ENCODE measurements at places on chromosomes 2 and 18. TPM values are rescaled to one million over a fixed set of nuclear protein-coding genes. Genes with fewer than 3 reads are reported as not detected.

Gene RNF125
- 38.2 TPM for total RNA-seq

Gene HAAO
- not detected for total RNA-seq

Gene COL6A3
- total RNA-seq: 2.1 TPM

Gene SAP130
- 30.2 TPM for total RNA-seq

Gene CDH20
- not detected for total RNA-seq

Gene SERPINB2
- 1.2 TPM for total RNA-seq

Gene TMEM182
- 3.9 TPM for total RNA-seq

Gene TRAF3IP1
- total RNA-seq: 11.0 TPM

Gene PSTPIP2
- 14.0 TPM for total RNA-seq

DNA sequence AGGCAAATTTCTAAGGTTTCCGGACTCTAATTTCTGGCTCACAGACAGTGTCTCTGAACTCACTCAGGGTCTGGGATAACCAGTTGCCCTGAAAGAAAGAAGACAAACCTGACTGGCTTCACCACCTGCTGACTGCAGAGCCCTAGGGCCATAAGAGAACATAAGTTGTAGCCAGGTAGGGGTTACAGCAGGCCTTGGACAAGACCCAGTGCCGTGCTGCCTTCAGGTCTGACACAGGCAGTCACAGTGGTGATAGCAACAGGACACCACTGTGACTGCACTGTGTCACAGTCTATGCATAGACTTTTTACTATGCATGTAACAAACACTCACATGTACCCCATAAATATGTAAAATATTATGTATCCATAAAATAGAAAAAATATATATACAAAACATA is 508.5 kb downstream of the PID1 start:
- DNase-seq: no peak

DNA sequence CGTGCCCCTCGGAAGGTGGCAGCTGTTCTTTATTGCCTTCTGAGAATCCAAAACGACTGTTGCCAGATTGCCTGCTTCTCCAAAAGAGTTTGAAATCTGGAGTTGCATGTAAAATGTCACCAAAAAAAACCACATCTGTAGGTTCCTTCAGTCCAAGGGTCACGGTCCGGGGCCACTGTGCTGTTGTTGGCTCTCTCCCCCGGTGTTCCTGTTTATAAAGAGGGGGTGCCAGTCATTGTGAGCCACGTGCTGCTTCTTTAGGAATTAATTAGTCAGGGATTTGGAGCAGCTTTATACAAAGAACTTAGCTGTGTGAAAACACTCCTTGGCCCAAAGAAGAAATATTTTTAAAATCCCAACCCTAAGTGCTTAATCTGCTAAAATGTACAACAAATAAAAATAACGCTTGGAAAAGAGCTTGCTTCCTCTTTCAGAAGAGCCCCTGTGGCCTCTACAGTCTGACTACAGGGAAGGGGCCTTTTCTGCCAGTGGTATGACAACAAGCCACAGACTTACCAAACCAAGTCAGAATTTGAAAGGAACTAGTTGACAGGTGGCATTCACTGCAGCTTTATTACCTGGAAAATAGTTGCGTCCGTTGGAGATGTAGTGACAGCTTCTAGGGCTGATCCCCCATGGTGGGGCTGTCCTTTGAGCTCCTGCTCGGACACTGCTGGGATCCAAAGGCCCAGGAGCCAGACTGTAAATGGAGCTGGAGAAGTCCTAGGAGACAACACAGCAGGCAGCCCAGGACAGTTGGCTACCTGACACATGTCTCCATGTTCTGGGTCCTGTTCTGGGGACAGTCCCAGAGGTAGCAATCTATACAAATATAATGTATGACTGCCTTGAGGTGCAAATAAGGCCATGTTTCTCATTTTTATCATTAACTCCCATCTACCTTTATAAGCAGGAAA is 84.5 kb upstream of the SLC1A4 start:
- no peak for DNase-seq

DNA sequence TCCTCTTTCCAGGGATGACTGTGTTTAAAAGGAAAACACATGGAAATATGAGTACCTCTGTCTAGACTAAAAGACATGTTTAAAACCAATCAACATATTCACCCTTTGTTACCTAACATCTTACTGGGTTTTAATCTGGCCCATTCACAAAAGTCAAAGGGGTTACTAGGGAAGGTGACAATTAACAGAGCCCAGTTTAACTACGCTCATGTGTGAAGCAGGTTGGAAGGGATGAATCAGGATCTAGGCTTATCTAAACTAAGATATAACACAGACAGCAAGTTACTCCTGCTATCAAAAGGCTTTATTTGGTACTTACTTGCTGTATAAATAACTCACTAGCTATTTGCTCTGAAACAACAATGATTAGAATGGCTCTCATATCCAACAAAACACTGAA is 337.0 kb downstream of the NCKAP5 start:
- DNase-seq: no peak

DNA sequence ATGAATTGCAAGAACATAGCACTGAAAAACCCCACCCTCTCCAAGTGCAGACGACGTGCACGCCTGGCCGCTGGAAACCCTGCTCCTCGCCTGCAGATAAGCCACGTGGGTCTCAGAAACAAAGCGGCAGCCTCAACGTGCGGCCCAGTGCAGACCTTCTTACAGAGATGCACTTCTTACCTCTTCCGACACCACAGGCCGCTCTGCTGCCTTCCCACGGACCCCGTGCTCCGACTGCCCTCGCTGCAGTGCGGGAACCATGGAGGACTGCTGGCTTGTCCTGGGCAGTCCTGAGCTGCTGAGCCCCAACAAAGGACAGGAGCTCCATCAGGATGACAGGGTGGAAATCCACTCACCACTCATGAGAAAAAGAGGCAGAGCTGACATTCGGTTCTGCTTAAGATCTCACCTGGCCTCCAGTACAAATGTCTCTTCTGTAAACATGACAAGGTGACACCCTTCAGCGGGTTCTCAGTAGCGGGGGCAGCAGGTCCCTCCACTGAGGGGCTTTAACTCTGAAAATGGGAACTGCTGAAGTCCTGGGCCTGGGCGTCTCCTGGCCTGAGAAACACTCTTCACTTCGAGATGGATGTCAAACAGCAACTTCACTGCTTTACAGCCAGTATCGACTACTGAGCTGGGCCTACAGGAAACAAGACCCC is 6.2 kb downstream of the COPS9 start:
- no peak for DNase-seq

GRCh38 chr2:68775272-68775842 is 40.7 kb downstream of the ARHGAP25 start:
- DNase-seq: no peak

GRCh38 chr2:2686222-2686621 is 355.1 kb upstream of the MYT1L start:
- DNase-seq: no peak

DNA sequence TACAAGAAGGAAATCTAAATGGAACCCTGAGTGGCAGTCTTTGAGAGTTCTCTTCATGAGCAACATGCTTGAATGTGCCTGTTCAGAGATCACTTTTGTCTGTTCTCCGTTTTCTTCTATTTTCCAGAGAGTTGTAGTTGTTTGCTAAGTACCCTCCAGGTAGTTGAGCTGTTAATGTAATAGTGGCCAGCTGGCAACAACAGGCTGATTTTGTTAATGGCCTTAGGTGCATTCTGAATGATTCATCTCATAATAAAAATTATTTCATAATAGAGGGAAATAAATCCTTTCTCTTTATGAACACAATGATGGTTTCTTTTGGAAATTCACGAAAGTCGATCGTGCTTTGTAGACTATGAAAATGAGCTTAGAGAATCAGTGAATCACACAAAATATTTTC is 136.8 kb downstream of the LRP1B start:
- DNase-seq: no peak

DNA sequence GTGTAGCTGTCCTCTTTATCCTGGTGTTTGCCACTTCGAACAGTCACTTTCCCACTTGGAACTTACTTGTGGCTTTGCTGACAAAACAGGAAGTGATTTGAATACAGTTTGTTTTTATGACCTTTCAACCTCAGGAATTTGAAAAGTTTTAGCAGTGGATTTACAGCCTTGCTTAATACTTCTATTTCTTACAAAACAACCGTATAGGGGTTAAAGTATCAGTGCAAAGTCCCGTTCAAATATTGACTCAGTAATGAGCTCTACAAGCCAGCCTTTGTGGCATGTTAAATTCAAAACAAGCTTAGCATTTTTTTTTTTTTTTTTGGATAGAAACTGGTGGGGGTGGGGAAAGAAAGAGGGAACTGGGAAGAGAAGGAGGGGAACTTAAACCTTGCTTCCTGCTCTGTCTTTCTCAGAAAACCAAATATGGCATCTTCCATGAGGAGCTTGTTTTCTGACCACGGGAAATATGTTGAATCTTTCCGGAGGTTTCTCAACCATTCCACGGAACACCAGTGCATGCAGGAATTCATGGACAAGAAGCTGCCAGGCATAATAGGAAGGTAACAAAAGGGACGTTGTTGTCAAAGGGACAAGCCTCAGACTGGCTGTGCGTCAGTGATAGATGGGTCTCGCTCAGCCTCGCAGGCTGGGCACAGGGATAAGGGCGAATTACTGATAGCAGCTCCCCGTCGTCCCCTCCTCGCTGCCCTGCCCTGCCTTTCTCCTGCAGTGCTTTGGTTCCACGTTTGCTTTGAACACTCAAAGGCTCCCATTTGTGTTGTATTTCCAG is at the start of gene HNMT:
Gene HNMT (plus strand): TSS at position 408 of the 793 bp plus-strand sequence. CDS start 19 bp downstream, at position 427.
- DNase-seq: no peak

- no peak for DNase-seq
Measured at GRCh38 chr18:3425446-3425845, 24.5 kb upstream of the TGIF1 start.

- DNase-seq: no peak
Measured at GRCh38 chr18:75023473-75023872, 185.5 kb downstream of the PTGR3 start.

DNA sequence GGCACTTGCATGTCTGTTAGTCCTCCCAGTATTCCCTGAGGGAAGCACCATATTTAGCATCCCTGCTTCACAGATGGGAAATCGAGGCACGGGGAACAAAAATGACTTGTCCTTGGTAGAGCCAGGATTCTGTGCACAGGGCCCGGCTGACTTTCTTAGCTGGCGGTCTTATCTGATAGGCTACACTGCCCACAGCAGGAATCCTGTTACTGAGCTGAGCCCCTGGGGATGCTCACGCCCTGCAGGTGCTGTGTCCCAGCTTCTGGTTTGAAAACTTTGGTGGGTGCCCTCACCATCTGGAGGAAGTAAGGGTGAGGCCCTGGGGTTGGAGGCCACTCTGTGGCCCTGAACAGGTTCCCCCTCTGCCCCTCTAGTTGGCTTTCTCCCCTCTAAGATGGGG is 68.4 kb upstream of the MCFD2 start:
- no peak for DNase-seq

GRCh38 chr2:189285349-189285748 is 105.8 kb upstream of the COL5A2 start:
- DNase-seq: no peak

GRCh38 chr2:200782251-200782650 is 29.5 kb upstream of the BZW1 start:
- no peak for DNase-seq

GRCh38 chr2:30686669-30687068 is 120.6 kb downstream of the CAPN13 start:
- no peak for DNase-seq

DNA sequence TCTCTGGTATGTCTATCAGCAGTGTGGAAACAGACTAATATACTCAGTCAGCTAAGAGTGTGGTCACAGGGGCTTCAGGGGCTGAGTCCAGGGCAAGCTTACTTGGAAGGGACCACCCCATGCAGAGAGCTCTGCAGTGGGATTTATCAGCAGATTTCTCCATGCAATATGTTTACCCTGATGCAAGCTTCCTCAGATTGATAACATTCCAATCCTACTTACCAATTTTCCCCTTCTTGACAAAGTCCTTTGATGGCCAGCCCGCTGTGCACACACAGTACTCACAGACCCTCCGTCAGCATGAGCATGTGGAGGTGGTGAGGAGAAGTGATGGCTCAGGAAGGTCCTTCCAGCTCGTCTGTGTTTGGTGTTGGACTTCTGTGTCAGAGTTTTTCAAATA is 51.8 kb downstream of the SH3RF3 start:
- DNase-seq: no peak

- no peak for DNase-seq
Measured at GRCh38 chr2:69177785-69178636, 165.0 kb downstream of the ANTXR1 start.

- no peak for DNase-seq
Measured at GRCh38 chr2:85234868-85235267, 92.9 kb downstream of the TGOLN2 start.

GRCh38 chr2:227376656-227377396 is 2.3 kb downstream of the TM4SF20 start:
- DNase-seq: no peak

GRCh38 chr2:46135958-46136357 is 161.2 kb upstream of the EPAS1 start:
- no peak for DNase-seq

- DNase-seq: no peak
Measured at GRCh38 chr2:223431479-223431878, 170.7 kb downstream of the SCG2 start.

DNA sequence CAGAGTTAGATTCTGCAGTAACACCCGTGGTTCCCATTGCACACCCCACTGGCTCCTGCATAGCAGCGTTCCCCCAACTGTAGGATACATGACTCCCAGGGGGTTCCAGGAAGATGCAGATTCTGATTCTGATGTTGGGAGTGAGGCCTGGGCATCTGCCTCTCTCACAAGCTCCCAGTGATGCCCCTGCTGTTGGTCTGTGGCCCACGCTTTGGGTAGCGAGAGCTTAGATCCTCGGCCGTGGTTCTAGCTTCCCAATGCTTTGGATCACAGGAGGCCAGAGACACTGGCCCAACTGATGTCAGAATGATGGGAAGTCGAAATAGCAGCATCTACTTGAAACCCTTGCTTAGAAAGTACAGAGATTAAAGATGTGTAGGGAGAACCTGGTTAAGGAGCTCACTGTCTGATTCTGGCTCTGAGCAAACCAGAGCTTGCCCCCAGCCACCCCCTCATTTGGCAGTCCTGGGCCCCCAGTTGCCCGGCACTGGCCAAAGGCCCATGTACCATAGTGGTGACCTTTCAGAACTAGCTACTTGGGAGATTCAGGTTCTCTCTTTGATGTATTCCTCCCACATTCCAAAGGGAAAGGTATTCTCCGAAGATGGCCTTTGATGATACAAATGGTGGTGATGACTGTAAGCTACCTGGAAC is 197.5 kb downstream of the FAM210A start:
- no peak for DNase-seq

DNA sequence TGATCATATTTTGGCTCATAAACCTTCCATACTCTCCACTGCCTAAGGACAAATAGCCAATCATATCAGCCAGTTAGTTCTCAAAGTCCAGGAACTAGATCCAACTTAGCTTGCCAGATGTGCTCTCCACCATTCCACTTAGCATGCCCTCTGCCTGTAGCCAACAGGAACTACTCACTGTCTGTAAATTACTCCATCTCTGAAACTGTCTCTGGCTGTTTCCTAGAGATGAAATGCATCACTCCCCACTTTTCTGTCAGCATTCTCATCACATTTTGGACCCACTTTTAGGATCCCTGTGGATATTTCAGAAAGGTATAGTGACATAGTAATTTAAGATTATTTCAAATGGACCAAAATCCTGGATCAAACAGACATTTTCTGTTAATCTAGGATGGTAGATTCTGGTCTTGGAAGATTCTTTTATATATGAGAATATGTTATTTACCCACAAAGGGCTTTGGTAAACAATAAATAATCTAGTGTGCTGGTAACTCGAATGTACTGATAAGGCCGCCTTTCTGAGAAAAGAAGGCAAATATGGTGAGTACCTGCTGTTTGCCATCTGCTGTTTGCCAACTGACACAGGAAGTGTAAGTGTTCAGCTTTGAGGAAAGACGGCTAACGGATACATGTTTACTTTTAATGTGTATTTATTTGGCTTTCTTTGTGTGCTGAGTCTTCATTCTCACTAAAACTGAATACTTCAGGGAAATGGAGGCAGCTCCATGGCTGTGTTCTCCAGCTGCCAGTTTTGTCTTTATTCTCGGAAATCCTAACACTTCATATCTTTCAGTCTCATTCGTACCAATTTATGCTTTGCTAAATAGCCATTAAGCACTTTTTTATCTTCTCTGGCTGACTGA is 79.5 kb downstream of the EVA1A start:
- no peak for DNase-seq
